Hair follicle dermal papilla cell (primary cell): ENCODE measurements at places on chromosomes 7 and 10. TPM values are rescaled to one million over a fixed set of nuclear protein-coding genes. Genes with fewer than 3 reads are reported as not detected.

Gene FOXK1
- total RNA-seq = 31.8 and 31.9 TPM in 2 replicates

Gene VWA2
- total RNA-seq = 0.16 TPM in 1 of 2 replicates, not detected in the other

Gene ANKRD61
- 0.16 TPM in 1 of 2 replicates, not detected in the other for total RNA-seq

Gene ALOX5
- not detected in 2 replicates for total RNA-seq

Gene TNS3
- total RNA-seq = 73.3 and 128 TPM in 2 replicates

Gene VIPR2
- total RNA-seq = not detected in 2 replicates

Gene ZNF775
- 5.4 and 6.2 TPM in 2 replicates for total RNA-seq

Gene PDCD11
- 30.4 and 36.7 TPM in 2 replicates for total RNA-seq

Gene NUTM2A
- 0.12 and 0.49 TPM in 2 replicates for total RNA-seq

Gene GRM3
- not detected in 2 replicates for total RNA-seq

Gene PTN
- 14.6 and 14.8 TPM in 2 replicates for total RNA-seq

Gene SPDYE1
- total RNA-seq = under 0.01 TPM in 1 of 2 replicates, not detected in the other

Gene ELN
- total RNA-seq = 36.6 and 38.0 TPM in 2 replicates

Gene EEPD1
- 7.9 and 10.2 TPM in 2 replicates for total RNA-seq

Gene CHST15
- total RNA-seq = 34.5 and 35.5 TPM in 2 replicates

Gene EPHB6
- total RNA-seq = 6.7 and 13.4 TPM in 2 replicates

Gene LRRN3
- total RNA-seq = 1.7 and 1.8 TPM in 2 replicates

Gene FUOM
- total RNA-seq = 21.1 and 28.4 TPM in 2 replicates

Gene CYP3A7
- total RNA-seq = not detected in 2 replicates

Gene KIF11
- 4.9 and 5.2 TPM in 2 replicates for total RNA-seq

Gene ZNF485
- total RNA-seq = 1.9 and 2.6 TPM in 2 replicates

Gene FAM25A
- not detected in 2 replicates for total RNA-seq

Gene C10orf67
- total RNA-seq = 0.12 and 0.16 TPM in 2 replicates

Gene GIMAP1
- total RNA-seq = 0.16 TPM in 1 of 2 replicates, not detected in the other

Gene AGR2
- not detected in 2 replicates for total RNA-seq

Gene SFTPD
- not detected in 2 replicates for total RNA-seq

Gene ENO4
- 0.97 and 1.3 TPM in 2 replicates for total RNA-seq

Gene SLC13A1
- total RNA-seq = not detected in 2 replicates

Gene MYL10
- total RNA-seq = not detected in 2 replicates

Gene C10orf105
- total RNA-seq = 1.1 and 1.2 TPM in 2 replicates

Gene LIPM
- not detected in 2 replicates for total RNA-seq

Gene AGFG2
- total RNA-seq = 14.2 and 15.6 TPM in 2 replicates

Gene ACHE
- 0.49 TPM in 2 replicates for total RNA-seq

Gene DNAJC9
- total RNA-seq = 8.5 and 11.5 TPM in 2 replicates

Gene NANOS1
- 0.61 and 1.5 TPM in 2 replicates for total RNA-seq

Gene SYT15
- total RNA-seq = 0.12 and 0.16 TPM in 2 replicates

Gene TMEM236
- 0.16 TPM in 1 of 2 replicates, not detected in the other for total RNA-seq

Gene NPY4R
- not detected in 2 replicates for total RNA-seq

Gene FGL2
- 0.16 and 0.49 TPM in 2 replicates for total RNA-seq

Gene SAP25
- total RNA-seq = not detected in 2 replicates

Gene RASA4B
- total RNA-seq = 1.7 and 6.5 TPM in 2 replicates

Gene CFAP70
- 1.2 and 1.3 TPM in 2 replicates for total RNA-seq

Gene GCK
- total RNA-seq = 0.36 and 1.1 TPM in 2 replicates
